ENCODE measurements at places on chromosomes 7 and 10.
A peak's percentile ranks its signal among the peaks of the same experiment; 100 is the strongest.

DNA sequence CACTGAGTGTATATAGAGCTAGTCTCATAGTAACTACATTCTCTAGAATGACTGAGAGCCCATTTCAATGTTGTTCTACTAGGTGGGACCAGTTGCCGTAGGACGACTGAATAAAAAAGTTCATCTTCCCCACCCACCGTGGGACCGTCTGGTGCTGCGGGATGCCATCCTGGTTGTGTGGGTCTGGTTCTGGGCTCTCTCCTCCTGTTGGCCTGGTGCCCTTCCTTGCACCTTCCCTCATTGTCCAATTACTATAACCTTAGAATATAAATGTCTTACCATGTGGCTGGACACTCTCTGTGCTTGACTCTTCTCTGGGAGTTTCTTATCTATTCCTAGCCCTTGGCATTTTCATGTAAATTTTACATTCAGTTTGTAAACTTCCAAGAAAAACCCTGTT, 344.4 kb downstream of the TCERG1L start:
- no peak for DNase-seq

DNA sequence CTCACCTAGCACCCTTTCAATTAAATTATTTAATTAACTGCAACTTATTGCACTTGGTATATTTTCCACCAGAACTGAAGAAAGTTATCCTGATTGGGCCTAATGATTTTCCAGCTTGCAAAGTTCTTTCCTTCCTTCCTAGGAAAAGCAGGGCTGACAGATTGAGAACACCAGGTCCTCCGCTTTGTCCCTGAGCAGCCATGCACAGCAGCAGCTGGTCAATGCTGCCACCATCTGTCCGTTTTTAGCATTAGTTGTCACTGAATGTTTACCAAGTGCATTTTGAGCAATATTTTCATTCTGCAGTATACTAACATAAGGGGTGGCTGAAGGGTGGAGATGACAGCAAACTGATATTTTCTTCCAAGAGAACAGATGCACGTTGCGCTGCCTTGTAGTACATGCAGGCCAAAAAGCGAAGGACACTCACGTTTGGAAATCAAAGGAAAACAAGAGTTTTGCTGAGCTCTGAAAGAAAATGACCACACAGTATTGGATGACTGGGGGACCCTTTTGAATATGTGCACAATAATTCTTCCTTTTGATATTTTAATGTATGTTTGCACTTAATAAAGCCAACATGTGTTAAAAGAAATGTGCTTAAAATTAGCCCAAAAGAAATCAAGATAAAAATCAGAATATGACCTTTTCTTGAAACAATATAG, 248.8 kb upstream of the PTN start:
- DNase-seq = peak; percentile 59

DNA sequence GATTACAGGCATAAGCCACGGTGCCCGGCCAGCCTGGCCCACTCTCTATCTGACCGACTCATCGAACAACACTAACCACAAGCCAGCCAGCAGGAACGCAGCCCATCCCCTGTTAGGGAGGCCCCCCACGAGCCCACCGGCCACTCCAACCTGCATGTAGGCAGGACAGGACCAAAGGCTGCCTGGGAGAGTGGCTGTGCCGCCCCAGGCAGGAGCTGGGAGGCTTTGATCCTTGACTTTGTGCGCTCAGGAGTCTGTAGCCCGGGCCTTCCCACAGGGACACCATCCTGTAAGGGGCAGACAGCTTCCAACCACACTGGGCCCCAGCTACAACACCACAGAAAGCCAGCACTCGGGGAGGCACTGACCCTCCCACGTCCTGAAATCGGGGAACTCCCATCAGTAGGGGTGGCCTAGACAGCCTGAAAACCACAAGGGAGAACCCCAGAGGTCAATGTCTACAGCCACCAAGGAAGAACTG, 29.4 kb downstream of the GRID1 start:
- no peak for DNase-seq

GRCh38 chr10:98172073-98172472, 37.6 kb downstream of the R3HCC1L start:
- no peak for DNase-seq

GRCh38 chr7:6164491-6164890, 107.9 kb downstream of the CYTH3 start:
- no peak for DNase-seq

DNA sequence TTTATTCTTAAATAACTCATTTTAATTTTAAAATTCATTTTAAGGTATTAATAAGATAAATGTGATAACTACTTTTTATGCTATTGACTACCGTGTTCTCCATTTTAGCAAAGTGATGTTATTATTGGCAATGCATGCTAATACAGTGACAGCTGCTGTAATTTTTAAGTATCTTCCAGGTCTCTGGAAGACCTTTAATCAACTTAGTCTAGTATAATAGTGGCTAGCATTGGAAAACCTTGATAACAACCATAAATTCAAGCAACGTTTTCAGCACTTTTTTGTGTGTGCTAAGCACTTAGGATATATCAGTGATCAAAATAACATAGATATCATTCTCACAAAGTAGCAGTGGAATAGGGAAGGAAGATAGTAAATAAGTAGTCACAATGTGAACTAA, 230.9 kb upstream of the MAGI2 start:
- no peak for DNase-seq

- DNase-seq = no peak
These were observed 3.8 kb downstream of the NFE2L3 start for GRCh38 chr7:26155531-26156375.

DNA sequence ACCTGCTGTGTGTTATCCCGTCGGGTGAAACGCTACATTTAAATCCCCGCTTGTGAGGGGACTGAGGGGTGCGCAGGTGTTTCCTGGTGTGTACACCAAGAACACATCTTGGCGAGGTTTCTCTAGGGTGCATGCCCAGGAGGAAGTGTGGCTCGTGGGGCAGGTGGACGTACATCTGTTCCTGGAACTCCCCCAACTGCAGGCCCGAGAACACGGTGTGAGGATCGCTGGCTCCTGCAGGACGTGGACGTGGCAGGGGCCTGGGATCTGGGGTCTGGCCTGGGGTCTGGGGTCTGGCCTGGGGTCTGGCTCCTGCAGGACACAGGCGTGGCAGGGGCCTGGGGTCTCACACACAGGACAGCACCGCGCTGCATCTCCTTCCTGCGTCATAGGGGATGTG, 10.1 kb downstream of the KNDC1 start:
- no peak for DNase-seq

DNA sequence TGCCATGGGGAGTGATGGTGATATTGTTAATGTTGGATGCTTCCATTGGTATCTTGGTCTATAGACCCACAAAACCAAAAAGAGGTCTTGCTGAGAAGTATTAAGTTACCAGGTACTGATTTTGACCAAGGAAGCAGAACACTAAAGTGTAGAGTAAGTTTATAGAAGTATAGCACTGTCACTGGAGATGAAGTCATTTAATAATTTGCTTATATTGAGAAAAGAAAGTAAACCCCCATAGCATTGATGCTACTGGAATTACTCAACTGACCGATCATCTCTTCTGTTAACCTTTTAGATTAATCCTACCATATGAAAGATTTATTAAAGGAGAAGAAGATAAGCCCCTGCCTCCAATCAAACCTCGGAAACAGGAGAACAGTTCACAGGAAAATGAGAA, 183.2 kb downstream of the RTKN2 start:
- DNase-seq = no peak

DNA sequence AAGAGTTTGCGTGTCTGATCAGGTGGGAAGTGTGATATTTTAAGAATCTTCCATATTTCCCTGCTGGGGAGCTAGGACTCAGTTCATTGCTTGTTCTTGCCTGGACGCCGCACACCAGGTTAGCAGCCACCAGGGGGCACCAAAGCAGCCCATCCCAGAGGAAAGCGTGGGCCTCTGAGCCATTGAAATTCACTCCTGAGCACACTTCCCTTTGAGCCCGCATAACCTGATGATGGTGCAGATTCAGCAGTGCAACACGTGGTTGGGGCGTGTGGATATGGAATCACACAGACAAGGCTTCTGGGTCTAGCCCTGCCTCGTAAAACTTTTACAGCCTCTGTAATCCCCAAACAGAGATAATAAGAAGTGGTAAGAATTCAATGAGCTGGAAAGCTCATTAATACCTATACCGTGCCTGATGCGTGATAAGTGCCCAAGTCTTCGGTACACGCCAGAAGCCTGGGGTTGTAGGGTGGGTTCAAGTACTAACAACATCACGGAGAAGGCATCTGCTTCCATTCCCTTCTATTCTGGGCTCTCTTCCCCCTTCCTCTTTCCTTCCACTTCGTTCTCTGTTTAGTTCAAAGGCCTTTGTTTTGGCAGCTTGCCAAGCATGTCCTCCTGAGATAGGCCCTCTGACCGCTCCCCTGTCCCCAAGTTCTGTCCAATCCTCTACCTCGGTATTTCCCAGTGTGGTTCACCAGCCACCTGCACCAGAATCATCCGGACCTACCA, 130.1 kb upstream of the KMT2E start:
- peak; percentile 78 for DNase-seq

DNA sequence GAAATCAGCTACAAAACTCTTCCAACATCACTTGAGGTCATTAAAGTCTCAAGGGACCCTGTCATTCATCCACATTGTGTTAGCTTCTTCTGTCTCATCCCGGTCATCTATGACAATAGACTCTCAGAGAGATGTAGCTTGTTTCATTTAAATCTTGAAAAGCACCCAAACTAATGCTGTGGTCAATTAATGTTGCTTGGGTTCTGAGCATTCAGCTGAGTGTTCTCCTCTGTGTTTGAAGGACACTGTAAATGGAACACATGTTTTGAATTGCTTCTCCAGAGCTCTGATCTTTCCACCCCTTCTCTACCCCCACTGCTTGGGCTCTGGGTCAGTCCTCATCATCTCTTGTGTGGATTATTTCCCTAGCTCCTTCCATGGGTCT, 19.6 kb upstream of the ADD3 start:
- DNase-seq = no peak

- DNase-seq = no peak
These were observed 10.2 kb downstream of the CCDC6 start for GRCh38 chr10:59896191-59896590.

GRCh38 chr10:71266147-71266917, 52.7 kb upstream of the SLC29A3 start:
- no peak for DNase-seq

DNA sequence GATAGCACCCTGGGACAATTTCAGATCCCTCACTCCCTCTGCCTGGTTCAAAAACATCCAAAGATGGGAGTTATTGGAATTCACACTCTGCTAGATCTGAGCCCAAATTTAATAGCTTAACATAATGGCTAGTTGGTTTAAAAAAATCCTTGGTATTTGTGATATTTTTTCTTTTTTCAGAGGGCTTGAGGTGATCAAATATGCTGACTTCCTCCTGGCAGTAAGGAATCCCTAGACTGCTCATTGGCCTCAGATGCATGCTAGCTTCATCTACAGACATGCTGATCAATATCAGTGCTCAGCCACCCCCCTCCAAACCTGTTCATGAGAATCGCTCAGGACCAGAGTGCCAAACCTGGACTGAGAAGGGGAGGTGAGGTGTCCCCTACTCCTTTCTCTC, 74.7 kb upstream of the PLPP4 start:
- DNase-seq = no peak

DNA sequence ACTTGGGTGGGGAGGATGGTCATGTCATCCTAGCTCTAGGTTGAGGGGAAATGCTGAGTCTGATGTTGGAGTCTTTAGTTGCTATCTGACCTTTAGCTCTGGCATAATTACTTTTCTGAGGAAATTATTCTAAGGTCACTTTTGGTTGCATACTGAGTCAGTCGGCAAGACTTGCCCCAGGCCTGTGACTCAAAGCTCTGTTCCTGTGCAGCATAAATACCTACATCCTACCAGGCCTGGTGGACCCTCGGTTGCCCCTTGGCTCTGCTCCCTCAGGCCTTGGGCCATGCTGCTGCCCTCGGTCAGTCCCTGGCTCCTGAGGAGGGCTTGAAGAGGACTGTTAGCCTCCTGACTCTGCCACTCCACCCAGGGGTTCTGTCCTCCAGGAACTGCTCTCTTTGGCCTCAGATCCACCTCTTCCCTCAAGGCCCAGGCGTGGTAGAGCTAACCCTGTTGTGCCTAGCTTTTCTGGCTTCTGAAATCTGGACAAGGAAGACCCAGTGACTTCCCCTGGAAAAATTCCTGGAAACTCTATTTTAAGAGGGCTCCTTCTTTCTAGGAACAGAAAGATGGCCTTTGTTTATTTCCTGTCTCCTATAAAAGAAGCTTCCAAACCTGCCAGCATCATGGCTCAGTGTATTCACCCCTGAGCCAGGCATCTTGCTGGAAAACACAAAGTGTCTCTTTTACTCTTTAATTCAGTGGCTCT, 71.2 kb downstream of the TMEM178B start:
- no peak for DNase-seq

DNA sequence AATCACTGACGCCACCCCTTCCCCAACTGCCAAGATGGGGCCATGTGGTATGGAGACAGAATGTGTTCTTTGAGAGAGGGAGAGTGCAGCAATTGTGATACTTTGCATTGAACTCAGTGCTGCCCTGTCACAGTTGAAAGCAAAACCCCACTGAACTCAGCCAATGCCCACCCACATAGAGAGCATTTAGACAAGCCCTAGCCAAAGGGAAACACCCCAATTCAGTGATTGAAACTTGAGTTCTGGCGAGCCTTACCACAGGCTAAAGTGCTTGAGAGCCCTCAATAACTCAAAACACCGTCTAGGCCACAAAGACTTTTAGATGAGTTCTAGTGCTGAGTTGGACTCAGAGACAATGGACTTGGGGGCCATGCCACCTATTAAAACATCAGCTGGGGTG, 751.9 kb upstream of the POT1 start:
- no peak for DNase-seq
